ENCODE measurements at places on chromosomes 1 and 21.

GRCh38 chr1:182169203-182169602 lies 107.7 kb upstream of the ZNF648 start:
- DNase-seq, result no peak

DNA sequence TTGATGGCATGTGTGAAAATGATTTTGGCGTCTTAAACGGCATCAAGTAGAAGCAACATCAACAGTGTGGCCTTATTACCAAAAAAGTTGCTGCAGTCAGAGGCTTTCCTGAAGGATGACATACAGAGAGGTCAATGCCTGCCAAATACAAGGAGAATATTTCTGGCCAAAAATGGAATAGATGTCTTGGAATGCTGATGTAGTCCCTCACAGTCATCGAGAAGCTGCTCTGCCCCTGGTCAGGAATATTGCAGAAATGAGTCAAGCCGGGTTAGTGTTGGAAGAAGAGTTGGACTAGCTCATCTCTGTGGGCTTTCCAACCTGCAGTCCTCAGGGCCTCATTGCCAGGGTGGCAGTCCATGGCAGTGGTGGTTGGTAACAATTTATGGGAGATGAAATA lies 42.1 kb downstream of the NOS1AP start:
- no peak for DNase-seq

DNA sequence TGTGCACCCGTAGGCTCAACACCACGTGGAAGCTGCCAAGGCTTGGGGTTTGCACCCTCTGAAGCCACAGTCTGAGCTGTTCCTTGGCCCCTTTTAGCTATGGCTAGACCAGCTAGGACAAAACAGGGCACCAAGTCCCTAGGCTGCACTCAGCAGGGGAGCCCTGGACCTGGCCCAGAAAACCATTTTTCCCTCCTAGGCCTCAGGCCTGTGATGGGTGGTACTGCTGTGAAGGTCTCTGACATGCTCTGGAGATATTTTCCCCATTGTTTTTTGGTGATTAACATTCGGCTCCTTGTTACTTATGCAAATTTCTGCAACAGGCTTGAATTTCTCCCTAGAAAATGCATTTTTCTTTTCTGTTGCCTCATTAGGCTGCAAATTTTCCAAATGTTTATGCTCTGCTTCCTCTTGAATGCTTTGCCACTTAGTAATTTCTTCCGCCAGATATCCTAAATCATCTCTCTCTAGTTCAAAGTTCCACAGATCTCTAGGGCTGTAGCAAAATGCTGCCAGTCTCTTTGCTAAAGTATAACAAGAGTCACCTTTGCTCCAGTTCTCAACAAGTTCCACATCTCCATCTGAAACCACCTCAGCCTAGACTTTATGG lies 69.0 kb upstream of the KRTAP19-8 start:
- no peak for DNase-seq

DNA sequence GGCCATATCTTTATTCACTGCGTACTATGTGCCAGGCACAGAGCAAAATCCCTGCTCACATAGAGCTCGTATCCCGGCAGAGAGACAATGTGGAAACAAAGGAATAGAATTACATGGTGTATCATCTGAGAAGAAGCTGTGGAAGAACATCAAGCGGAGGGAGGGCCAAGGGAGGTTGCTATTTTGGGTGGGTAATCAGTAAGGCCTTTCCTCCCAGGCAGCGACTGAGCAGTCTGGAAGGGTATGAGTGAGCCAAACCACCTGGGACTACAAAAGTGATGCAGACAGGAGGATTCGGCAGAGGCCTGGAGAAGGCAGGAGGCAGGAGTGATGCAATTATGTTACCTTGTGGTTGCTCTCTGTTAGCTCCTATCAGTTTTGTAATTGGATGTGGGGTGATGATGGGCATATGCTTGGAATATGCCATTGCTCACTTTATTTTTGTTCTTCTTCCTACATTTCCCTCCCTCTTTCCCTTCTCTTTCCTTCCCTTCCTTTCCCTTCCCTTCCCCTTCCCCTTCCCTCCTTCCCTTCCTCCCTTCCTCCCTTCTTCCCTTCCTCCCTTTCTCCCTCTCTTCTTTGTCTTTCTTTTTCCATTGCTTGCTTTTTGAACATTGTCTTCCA lies 172.9 kb downstream of the DISC1 start:
- DNase-seq, result no peak

GRCh38 chr1:87053446-87053845 lies 139.0 kb downstream of the HS2ST1 start:
- DNase-seq, result no peak

Data from SJSA1 (cell line).